ENCODE measurements at places on chromosomes 2 and 18. TPM values are rescaled to one million over a fixed set of nuclear protein-coding genes. Genes with fewer than 3 reads are reported as not detected.
A peak's percentile ranks its signal among the peaks of the same experiment; 100 is the strongest.

Gene CNDP1
- not detected for total RNA-seq

DNA sequence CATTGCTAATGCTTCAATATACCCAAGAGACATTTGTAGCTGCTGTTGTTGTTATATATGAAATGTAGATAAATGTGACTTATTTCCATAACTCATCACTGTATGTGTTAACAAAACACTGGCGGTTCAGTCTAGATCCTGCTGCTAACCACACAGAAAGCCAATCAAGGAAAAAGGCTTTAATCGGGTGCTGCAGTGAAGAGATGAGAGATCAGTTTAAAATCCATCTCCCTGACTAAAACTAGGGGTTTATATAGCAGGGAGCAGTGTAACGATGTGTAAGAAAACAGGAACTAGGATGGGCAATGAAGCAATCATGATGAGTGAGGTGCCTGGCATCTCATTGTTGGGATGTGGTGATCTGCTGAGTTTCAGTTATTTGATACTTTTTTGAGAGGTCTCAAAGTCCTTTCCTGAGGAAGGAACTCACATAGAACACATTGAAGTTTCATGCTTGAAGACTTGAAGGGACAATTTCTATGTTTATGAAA, 677.7 kb upstream of the CDH7 start:
- DNase-seq, result no peak

DNA sequence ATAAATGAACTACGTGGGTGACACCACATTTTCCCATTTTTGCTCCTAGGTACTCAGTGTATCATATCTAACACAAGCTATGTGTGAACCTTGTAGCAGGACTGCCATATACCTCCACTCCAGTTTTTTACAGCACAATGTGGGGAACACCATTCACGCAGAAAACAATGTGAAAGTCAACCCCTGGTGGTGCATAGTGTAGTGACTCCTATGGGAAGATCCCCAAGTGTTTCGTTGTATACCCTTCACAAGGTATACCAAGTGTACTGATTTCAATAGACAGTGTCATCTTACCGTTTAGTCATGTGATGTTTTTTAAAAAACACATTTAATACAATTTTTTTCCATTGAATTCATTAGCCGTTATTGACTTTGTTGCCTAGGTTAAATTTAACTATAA, 68.1 kb downstream of the ANKRD12 start:
- no peak for DNase-seq

DNA sequence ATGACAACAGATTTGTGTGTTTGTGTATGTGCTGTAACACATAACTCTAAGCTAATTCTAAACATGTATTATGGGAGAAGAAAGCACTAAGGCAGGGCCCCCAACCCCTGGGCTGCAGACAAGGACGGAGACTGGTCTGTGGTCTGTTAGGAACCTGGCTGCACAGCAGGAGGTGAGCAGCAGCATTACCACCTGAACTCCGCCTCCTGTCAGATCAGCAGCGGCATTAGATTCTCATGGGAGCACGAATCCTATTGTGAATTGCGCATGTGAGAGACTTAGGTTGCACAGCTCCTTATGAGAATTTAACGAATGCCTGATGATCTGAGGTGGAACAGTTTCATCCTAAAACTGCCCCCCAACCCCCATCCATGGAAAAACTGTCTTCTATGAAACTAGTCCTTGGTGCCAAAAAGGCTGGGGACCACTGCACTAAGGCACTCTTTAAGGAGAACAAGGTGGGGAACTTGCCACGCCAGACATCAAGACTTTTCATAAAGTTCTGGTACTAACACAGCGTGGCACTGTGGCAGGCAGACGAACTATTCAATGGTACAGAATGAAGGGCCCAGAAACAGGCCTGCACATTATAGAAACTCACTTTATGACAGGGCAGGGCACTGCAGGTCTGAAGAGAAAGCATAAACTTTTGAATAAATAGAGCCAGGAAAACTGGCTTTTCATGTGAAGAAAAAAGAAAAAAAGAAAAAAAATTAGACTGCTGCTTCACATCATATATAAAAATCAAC, 14.0 kb downstream of the REEP1 start:
- DNase-seq, result no peak

Gene LAMA3
- 31.3 TPM for total RNA-seq

Gene ACP1
- total RNA-seq, result 116 TPM

- no peak for DNase-seq
Measured at GRCh38 chr2:127012868-127013267, 94.1 kb downstream of the BIN1 start.

- DNase-seq, result no peak
Measured at GRCh38 chr2:239264492-239264837, 136.4 kb downstream of the HDAC4 start.

DNA sequence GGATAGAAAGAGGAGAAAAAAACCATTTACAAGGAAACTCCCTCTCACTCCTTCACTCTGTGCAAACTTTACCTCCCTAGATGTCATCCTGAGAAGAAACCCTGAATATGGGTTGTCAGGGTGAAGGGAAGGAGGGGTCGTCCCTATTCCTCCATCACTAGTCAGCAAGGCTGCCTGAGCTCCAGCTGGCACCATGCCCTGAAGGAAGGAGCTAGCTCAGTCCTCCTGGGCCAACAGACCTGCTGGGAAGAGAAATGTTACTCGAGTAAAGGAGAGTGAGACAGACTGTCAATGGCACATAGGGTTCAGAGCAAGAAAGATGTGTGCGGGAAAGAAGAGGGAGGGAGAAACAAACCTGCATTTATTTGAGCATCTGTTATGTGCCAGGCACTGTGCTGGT, 18.3 kb upstream of the EPAS1 start:
- no peak for DNase-seq

Gene ABCB11
- 1.2 TPM for total RNA-seq

DNA sequence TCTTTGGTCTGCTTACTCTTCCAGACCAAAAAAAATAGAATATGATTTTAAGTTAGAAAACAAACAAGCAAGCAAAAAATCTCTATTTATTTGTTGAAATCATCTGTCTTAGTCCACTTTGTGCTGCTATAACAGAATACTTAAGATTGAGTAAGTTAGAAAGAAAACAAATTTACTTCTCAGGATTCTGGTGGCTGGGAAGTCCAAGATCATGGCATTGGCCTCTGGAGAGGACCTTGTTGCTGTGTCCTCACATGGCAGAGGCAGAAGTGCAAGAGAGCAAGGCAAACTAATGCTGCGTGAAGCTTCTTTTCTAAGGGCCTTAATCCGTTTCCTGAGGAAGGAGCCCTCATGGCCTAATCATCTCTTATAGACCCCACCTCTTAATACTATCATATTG, 156.2 kb downstream of the SPP2 start:
- DNase-seq, result no peak

Gene GPR45
- not detected for total RNA-seq

Gene ANKRD62
- total RNA-seq, result not detected

Gene RAPH1
- total RNA-seq, result 35.0 TPM

GRCh38 chr2:39399570-39399969, 37.5 kb downstream of the MAP4K3 start:
- DNase-seq, result no peak

Gene ZNF804A
- total RNA-seq, result 0.41 TPM

DNA sequence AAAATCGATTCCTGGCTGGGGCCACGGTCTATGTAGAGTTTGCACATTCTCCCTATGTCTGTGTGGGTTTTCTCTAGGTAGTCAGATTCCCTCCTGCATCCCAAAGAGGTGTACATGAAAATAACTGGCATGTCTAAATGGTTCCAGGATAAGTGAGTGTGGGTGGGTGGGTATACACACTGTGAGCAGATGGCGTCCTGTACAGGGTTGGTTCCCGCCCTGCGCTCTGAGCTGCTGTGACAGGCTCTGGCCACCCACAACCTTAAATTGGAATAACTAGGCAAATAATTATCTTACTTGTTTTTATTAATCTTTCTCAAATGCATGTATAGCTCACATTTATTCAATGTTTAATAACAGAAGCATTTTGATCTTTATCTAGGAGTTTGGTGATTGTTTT, 16.3 kb downstream of the THOC1 start:
- no peak for DNase-seq

DNA sequence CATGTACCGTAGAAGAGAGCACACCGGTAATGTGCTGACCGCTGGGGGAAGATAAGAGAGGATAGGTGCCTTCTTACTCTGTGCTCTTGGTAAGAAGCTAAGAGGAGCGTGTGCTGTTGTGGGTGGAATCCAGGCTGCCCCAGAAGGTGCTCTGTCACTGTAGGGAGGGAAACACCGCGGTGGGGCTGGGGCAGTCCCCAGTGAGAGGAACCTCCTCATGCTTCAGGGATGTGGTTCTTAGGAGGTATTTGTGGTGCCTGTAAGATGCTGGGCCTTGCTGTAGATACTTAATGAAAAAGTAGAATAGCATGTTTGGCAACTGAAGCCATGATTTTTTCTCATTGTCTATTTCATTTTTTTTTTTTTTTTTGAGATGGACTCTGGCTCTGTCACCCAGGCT, 1.1 kb downstream of the COLEC11 start:
- no peak for DNase-seq

DNA sequence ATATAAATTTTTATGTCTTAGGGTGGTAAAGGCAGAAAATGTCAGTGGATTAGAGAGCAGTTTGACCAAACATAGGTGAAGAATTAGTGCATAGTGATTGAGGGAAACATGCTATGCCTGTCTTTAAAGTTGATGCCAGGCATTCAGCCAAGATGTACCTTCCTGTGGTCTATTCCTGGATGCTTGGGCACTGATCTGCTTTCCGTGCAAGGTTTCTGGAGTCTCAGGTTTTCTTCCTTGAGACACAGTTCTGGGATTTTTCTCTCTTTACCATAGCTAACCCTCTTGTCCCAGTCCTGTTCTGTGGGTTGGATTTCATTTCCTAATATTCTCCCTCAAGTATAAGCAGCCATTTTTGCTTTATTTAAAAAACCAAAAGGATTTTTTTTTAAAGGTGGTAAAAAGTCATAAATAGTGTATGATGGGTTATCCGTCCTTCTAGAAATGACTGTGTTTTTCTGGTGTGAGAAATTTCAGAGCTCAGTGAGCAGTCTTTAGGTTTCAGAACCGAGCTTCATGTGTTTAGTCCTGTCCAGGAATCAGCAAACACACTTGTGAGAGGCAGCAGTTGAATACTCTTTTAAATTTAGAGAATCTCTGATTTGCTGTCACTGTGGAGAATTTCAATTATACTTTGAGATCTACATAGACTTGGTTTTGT, 43.0 kb upstream of the CYBRD1 start:
- no peak for DNase-seq

GRCh38 chr18:12751503-12751884, 48.7 kb downstream of the PSMG2 start:
- no peak for DNase-seq

GRCh38 chr2:116810645-116811044, 1003.8 kb upstream of the DDX18 start:
- no peak for DNase-seq

DNA sequence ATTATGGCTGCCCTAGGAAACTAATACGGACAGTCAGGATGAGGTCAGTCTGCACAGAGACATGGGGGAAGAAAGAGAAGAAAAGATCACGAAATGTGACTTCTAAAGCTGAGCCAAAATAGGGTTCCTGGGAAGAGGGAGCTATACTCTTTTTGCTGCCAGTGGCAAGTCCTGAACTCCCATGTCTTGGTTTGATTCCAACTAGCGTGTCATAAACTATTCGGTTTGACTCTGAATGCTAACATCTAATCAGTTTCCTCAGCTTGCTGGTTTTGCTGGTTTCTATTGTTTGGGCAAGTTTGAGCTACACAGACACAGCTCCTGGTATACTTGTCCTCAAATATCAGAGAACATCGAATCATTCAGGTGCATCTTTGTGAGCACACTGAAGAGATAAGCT, 80.5 kb upstream of the CYP1B1 start:
- no peak for DNase-seq

Gene INO80B
- total RNA-seq, result 46.7 TPM

DNA sequence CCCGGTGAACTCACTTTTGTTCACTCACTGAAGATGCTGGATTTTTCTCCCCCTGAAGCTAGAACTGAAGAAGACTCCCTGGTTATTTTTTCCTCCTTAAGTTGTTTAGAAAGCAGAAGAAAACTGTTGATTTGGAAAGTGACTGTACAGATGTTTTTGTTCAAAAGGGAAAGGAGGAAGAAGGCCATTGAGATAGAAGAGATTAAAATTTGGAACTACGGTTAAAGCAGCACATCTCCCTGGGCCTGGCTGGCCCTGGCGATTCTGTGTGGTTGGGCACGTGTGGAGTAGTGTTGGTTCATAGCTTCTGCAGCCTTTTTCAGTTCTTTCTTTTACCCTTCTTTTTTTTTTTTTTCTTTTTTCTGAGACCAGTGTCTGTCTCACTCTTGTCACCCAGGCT, 109.2 kb downstream of the MAP4K4 start:
- DNase-seq, result no peak

DNA sequence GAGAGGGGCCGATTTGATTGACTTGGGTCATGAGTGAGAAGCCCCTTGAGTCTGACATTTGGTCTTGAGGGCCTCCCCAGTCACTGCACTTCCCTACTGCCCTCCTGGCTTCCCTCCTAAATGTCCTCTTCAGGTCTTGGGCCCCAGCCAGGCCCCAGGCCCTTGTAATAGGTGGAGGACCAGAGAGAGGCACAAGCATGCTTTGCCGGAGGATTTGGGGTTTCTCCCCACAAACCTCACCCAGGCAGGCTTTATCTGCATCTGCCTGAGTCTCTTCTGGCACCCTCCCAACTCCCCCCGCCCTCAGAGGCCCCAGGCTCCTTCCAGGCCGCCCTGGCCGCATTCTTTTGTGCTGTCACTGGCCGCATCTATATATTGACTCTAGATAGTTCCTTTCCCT, 270.7 kb downstream of the HAUS1 start:
- peak; percentile 58 for DNase-seq

DNA sequence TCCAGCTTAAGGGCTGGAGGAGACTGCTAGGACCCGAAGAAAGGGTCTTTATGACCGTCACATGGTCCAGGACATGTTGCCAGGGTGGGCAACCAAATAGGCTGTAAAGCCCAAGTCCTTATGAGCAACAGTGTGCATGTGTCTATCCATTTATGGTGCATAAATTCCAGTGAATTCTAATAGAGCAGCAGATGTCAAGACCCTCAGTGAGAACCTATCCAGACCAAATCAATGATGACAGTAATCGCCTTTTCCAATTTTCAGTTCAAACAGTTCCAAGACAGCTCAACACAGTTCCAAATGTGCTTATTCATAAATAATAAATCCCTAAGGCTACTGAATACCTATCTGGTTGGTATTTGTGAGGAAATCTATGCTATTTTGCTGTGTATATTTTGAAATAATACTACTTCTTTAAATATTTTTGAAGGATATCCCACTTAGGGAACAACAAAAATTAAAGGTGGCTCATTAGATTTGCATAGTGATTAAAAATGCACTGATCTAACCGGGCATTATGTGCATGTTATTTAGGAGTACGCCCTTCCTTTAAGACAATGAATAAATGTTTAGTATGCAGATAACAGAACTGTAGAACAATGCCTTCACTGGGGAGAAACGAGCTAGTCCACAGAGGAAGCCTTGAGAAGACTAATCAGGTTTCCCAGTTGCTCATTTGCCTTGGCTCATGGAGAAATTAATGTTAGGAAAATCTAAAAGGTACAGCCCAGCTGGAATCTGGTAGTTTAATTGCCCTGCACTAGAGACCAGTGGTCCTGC, 519.5 kb upstream of the CHAC2 start:
- DNase-seq, result no peak

GRCh38 chr2:165474619-165475276, 5.2 kb downstream of the CSRNP3 start:
- no peak for DNase-seq

Gene ARHGAP28
- total RNA-seq, result 22.6 TPM

Gene SLC38A11
- total RNA-seq, result 2.8 TPM

Gene RGPD3
- total RNA-seq, result 0.09 TPM

GRCh38 chr2:42196403-42197267, 27.5 kb downstream of the EML4 start:
- DNase-seq, result no peak

GRCh38 chr2:119112230-119112629, 46.3 kb downstream of the C1QL2 start:
- DNase-seq, result no peak

Measured in prostate gland (tissue), 2 donors.